ENCODE measurements at places on chromosomes 12 and 14. TPM values are rescaled to one million over a fixed set of nuclear protein-coding genes. Genes with fewer than 3 reads are reported as not detected.
A peak's percentile ranks its signal among the peaks of the same experiment; 100 is the strongest.

DNA sequence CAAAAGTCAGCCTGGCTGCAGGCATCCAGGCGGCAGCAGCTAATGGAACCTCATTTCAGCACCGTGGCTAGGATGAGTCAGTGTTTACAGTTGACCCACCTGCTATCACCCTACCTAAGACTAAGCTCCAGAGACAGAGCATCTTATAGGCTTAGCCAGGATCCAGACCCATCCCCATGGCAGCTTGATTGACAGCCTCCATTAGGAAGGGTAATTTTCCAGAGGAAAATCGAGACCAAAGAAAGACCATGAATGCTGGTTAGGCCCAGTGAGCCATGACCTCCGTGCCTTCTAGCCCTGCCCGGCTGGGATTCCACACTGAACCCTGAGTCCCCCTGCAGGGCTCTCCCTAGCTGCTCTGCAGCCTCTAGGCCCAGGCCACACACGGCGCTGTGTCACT, 38.7 kb downstream of the TUNAR start:
- DNase-seq, result no peak
- no peak overlapping the region for H3K27ac ChIP-seq

GRCh38 chr12:64318605-64319004, 72.0 kb downstream of the C12orf56 start:
- H3K27ac ChIP-seq, result no peak overlapping the region
- DNase-seq, result peak; percentile 11
- H3K4me1 ChIP-seq, result no peaks in the 10 kb centered on the region
- no peaks in the 10 kb centered on the region for H3K36me3 ChIP-seq

DNA sequence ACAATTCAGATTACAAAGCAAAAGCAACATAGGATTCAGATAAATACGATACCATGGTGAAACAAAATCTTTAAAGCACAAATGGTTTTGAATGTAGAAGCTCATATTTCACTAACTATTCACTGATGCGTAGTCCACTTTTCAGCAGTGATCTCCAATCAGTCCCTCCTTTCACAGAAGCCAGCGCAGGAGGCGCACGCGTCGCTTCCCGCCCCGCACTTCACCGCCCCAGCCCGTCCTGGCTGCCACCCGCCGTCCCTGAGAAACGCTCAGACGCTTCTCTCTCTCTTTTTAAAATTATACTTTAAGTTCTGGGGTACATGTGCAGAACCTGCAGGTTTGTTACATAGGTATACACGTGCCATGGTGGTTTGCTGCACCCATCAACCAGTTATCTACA, 19.8 kb upstream of the CHFR start:
- H3K4me1 ChIP-seq, result peaks cover 2% of the 10 kb centered on the region
- H3K36me3 ChIP-seq, result no peaks in the 10 kb centered on the region
- no peak overlapping the region for H3K27ac ChIP-seq
- no peak for DNase-seq
- peaks cover 3% of the 10 kb centered on the region for H3K27me3 ChIP-seq
- no peak overlapping the region for H3K4me3 ChIP-seq

GRCh38 chr12:22047494-22047893, 1.5 kb downstream of the CMAS start:
- no peaks in the 10 kb centered on the region for H3K27me3 ChIP-seq
- no peaks in the 10 kb centered on the region for H3K36me3 ChIP-seq
- no peak overlapping the region for H3K27ac ChIP-seq
- DNase-seq, result no peak

- no peak for DNase-seq
- no peak overlapping the region for H3K4me3 ChIP-seq
- H3K27ac ChIP-seq, result no peak overlapping the region
- no peaks in the 10 kb centered on the region for H3K36me3 ChIP-seq
- no peaks in the 10 kb centered on the region for H3K27me3 ChIP-seq
Observed at GRCh38 chr14:68343534-68344118, 449.2 kb downstream of the ZFP36L1 start.

- no peaks in the 10 kb centered on the region for H3K27me3 ChIP-seq
- H3K27ac ChIP-seq, result no peak overlapping the region
- no peak for DNase-seq
- H3K4me1 ChIP-seq, result no peaks in the 10 kb centered on the region
- H3K36me3 ChIP-seq, result no peaks in the 10 kb centered on the region
- H3K4me3 ChIP-seq, result no peak overlapping the region
Observed at GRCh38 chr14:101294136-101294535, 267.2 kb upstream of the DIO3 start.

Gene DBX2
- total RNA-seq, result not detected

Gene MGAT4C
- total RNA-seq, result not detected

Gene MYH6
- total RNA-seq, result not detected

All from endothelial cell of umbilical vein (primary cell).